ENCODE measurements at places on chromosomes 3 and 15. TPM values are rescaled to one million over a fixed set of nuclear protein-coding genes. Genes with fewer than 3 reads are reported as not detected.

GRCh38 chr3:193743702-193744047, 150.7 kb downstream of the OPA1 start:
- H3K4me1 ChIP-seq = peaks cover 40% of the 10 kb centered on the region
- peak overlapping the region; percentile 46 for H3K4me3 ChIP-seq
- DNase-seq = no peak
- peak overlapping the region; percentile 97 for H3K27ac ChIP-seq
- H3K36me3 ChIP-seq = no peaks in the 10 kb centered on the region

DNA sequence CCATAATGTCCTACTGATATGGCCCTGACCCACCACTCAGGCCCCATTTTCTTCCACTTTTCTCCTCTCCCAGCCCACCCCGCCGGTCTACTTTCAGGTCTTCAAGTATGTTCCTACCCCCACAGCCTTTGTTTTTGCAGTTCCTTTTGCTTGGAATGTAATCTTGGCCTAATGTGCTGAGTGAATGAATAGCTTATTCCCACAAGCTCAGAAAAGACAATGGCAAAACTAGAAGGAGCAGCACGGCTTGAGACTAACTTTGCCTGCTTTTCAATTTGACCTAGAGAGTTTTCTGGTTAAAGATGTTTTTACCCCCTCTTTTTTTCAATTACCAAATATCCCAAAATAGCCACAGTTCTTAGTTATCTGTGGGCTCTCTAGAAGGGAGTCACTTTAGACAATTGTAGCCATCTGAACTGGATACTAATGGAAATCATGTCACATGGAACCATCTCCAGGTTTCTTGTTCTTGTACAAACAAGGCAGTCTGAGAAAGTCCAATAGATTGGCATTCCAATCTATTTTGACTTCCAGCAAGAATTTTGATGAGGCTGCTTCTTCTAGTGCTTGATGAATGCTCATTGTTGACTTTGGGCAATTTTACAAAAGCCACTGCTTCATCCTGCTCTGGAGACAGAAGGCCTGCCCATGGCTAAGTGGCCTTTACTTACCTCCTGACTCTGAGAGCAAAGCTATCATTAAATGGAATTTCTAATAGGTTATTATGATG, 16.3 kb upstream of the LMCD1 start:
- no peaks in the 10 kb centered on the region for H3K27me3 ChIP-seq
- no peak overlapping the region for H3K4me3 ChIP-seq
- peaks cover 85% of the 10 kb centered on the region for H3K4me1 ChIP-seq
- no peaks in the 10 kb centered on the region for H3K36me3 ChIP-seq

DNA sequence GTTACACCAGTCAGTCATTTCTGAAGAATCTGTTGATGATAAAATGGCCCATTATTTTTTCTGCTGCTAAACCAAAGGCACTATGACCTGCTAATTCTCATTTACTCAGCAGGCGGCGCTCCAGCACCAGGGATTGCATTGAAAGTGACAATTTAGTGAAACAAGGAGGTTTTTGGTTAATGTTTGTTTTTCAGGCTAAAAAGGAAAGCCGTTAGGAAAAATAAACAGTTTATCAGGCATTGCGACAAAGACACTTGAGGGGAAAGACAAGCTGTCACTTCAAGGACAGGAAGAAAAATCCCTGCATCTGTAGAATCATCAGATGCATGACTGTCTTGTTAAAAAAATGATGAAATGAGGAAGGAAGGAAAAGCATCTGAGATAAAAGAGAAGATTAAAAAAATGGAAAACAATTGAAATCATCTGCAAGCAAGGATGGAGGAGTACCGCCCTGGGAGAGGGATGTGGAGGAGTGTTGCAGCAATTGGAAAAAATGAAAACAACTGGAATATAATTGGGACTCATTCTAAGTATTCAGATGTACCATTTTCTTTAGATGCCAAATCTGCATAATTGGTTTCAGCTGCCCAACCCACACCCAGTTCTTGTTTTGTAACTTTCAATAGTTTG, 54.0 kb downstream of the NR1D2 start:
- H3K4me1 ChIP-seq = no peaks in the 10 kb centered on the region
- peak; percentile 45 for DNase-seq
- peaks cover 18% of the 10 kb centered on the region for H3K27me3 ChIP-seq

GRCh38 chr3:193481436-193481835, 73.3 kb downstream of the ATP13A4 start:
- no peak overlapping the region for H3K4me3 ChIP-seq
- H3K27me3 ChIP-seq = no peaks in the 10 kb centered on the region
- no peaks in the 10 kb centered on the region for H3K4me1 ChIP-seq

Gene CPEB1
- total RNA-seq = 0.07 TPM
